ENCODE measurements at places on chromosomes 6 and 20.

GRCh38 chr6:89002523-89002922 lies 39.1 kb upstream of the RNGTT start:
- no peak for DNase-seq

GRCh38 chr20:51688600-51689244 lies 79.5 kb downstream of the ATP9A start:
- no peak for DNase-seq

DNA sequence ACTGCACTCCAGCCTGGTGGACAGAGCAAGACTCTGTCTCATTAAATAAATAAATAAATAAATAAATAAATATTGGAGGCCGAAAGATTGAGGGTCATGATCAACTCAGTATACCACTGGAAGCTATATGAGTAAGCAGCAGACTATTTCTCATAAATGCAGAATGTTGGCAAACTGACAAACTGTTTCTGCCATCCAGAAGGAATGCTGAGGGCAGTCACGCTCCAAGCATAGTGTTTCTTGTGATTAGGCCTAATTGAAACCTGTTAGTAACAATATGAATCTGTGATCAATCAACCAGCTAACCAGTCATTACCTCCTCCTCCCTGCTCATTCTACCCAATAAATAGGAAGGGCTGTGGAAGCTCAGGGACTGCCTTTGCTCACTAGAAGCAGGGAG lies 15.2 kb upstream of the KCNK15 start:
- DNase-seq = no peak

DNA sequence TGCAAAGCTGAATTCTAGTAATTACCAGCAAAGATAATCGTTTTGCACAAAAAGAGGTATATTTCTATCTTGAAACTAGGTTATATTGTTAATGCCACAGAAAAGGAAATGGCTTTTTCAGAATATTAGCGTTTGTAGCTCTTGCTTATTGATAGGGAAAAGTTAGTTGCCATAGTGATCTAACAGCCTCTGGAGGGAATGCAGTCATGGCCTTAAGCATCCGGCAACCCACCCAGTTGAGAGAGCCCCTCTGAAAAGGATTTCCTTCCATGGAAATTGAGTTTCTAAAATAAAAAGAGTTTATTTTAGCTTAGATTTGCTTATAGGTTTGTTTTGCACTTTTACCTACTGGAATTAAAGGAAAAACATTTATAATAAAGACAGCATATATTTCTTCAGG lies 224.5 kb downstream of the BCKDHB start:
- DNase-seq = no peak

DNA sequence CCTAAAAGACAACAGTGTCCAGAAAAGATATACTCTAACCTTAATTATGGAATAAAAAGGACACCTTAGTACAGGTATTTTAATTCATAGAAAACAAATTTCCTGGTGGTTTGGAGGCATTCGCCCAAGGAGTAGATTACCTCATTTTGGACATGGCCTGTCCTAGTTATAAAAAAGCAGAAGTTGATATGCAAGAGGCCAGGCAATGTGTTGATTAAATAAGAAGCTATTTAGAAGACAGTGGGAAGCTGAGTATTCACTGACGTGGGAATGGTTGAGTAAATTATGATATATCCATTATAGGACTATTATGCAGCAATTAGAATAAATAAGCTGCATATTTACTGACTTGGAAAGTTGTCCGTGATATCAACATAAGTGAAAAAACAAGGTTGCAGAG lies 314.9 kb downstream of the ALDH8A1 start:
- DNase-seq = no peak

DNA sequence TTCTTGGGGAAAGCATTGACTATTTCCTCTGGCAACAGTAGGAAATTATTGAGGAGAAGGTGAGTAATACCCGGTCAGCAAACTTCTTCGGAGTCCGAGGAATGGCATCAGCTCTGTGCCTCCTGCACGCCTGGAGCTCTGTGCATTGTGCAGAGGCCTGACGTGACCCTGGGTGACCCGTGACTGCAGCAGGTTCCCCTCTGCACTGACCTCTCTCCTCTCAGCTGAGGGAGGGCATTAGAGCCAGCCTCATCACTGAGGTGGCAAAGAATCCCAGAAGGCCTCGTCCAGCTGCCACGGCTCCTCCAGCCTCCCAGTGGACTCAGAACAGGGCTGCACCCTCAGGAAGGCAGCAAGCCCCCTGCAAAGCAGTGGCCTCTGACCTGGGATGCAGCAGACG lies 502.9 kb downstream of the CD83 start:
- DNase-seq = no peak

- no peak for DNase-seq
Measured at GRCh38 chr6:165585060-165585459, 78.0 kb downstream of the PDE10A start.

Data from muscle of arm (tissue), 14 donors.